Activated T-helper 2 cell treated with anti-CD3 and anti-CD28 coated beads, Interferon-gamma antibody, Interleukin-2, Interleukin-4, amounts not matched to agents 10 μg/mL and 5 μg/mL and 100 μg/mL, durations not matched to agents 14 hours and 24 hours and 36 hours (primary cell): ENCODE measurements at places on chromosomes 7 and 10. TPM values are rescaled to one million over a fixed set of nuclear protein-coding genes. Genes with fewer than 3 reads are reported as not detected.

GRCh38 chr10:28410420-28411135 lies 107.7 kb upstream of the MPP7 start:
- no peak for DNase-seq

DNA sequence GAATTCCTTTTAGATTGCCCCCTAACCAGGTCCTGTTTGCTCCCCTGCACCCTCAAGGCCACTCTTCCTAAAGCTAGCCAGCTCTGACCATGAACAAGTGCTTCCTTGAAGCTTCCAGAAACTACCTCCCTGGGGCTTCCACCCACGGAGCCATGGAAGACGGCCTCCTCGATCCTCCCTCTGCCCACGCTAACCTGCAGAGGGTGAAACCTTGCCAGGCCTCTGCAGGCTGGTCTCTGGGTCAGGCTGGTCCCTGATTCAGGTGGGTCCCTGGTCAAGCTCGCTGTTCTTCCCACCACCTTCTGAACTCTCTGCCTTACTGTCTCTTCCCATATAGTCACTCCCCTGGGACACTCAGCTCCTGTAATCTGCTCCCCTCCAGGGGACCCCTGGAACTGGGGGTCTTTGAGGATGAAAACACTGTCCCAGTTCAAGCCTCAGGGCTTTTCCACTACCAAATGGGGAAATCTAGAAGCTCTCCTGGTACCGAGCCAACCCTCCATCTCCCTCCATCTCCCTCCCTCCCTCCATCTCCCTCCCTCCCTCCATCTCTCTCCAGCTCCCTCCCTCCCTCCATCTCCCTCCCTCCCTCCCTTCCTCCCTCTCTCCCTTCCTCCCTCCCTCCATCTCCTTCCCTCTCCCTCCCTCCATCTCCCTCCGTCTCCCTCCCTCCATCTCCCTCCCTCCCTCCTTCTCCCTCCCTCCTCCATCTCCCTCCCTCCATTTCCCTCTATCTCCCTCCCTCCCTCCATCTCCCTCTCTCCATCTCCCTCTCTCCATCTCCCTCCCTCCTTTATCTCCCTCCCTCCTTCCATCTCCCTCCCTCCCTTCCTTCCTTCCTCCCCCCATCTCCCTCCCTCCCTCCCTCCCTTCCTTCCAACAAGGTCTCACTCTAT lies 2.9 kb downstream of the MLXIPL start:
- no peak for DNase-seq

DNA sequence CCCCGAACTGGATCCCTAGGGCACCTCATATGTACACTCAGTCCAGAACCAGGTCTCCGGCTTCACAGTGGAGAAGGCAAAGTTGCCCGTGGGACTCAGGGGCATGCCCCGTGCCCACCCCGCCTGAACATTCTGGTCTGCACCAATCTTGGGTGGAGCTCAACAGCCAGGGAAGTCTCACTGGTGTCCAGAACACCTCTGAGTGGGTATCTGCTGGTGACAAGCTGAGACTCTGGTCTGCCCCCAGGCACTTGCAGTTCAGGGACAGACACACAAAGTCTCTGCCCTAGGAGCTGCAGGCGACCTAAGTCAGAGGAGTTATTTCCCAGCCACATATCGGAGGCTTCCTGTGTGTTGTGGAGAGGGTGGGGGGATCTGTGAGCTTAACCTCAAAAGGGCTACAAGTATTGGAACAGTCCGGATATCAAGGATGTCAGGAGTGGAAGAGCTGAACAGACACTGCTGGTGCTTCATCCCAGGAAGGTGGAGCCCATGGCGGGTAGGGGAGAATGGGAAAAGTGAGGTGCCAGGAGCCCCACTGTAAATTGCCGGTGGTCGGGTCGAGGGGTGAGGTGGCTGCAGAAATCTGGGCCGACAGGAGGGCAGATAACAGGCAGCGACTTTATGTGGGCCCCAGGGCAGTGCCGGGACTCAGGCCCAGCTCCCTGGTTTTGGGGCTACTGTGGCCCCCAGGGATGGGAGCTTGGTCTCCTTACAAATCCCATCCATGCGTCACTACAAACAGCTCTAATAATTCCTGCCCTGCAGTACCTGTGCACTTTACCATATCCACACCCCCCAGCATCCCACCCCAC lies 8.6 kb upstream of the TLX1 start:
- no peak for DNase-seq

Gene GPR85
- total RNA-seq, result not detected in 2 replicates

DNA sequence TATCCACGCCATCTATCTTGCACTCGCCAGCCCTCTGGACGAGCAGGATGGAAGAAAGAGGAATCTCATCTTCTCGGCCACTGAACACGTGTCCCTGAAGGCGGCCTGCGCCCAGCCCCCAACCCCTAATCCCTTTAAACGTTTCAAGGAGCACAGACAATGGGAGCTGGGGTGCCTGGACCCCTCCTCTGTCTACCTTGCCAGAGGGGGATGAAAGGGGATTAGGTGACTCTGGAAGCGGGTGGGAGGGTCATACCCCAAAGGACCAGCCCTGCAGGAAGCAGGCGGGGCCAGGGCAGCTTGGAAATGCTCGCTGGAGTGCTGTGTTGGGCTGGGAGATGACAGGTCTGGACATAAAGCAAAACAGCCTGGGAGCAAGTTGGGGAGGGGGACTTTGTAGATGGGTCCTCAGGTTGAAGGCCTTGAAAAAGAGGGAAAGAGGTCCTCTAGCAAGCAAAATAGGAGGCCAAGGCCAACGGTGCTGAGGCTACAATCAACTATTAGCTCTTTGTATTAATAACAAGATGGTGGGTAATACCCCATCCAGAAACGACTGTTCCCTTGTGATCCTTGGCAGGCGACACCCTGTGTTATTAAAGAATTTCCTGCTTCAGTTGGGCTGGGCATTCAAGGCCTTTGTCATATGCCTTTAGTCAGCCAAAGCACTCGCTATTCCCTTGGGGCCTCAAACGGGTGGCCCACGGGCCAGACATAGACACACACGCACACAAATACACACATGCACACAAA lies 126.5 kb upstream of the UNC5B start:
- DNase-seq, result peak; percentile 4

Gene CLEC2L
- not detected in 2 replicates for total RNA-seq

Gene FGFR2
- not detected in 2 replicates for total RNA-seq

- no peak for DNase-seq
These were observed 11.5 kb upstream of the FGFR2 start for GRCh38 chr10:121609426-121610380.

DNA sequence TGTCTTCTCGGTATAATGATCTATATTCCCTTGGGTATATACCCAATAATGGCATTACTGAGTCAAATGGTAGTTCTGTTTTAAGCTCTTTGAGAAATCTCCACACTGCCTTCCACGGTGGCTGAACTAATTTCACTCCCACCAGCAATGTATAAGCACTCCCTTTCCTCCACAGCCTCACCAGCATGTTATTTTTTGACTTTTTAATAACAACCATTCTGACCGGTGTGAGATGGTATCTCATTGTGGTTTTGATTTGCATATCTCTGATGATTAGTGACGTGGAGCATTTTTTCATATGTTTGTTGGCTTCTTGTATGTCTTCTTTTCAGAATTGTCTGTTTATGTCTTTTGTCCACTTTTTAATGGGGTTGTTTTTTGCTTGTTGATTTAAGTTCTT lies 33.6 kb downstream of the KIAA1217 start:
- no peak for DNase-seq

Gene GCK
- 1.8 and 2.3 TPM in 2 replicates for total RNA-seq

DNA sequence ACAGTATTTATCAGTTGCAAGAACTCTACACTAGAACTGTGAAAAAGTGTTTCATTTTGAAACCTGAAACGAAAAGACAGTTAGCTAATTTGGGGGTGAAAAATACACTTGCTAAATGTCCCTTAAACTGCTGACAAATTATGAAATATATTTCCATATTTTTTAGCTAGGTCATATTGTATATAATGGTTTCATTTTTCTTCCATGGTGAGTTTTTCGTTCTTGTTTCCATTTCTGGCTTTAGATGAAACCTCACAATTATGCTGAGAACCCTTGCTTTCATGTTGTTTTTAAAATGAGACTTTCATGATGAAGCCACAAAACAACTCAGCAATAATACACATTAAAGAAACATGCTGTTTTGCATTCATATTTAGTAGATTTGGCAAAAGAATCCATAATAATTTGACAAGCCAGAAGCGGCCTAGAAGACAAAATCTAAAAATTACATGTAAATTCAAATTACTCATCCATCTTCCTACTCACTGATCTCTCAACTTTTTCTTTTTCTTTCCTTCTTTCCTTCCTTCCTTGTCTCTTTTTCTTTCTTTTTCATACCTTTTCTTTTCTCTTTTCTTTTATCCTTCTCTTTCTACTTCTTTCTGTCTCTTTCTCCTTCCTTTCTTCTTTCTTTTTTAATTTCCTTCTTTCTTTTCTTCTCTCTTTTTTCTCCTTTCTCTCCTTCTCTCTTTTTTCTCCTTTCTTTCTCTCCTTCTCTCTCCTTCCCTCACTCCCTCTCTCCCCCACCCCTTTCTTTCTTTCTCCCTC lies 46.5 kb upstream of the ITGB8 start:
- DNase-seq, result no peak

Gene SLC18A3
- 0.18 and 0.32 TPM in 2 replicates for total RNA-seq

DNA sequence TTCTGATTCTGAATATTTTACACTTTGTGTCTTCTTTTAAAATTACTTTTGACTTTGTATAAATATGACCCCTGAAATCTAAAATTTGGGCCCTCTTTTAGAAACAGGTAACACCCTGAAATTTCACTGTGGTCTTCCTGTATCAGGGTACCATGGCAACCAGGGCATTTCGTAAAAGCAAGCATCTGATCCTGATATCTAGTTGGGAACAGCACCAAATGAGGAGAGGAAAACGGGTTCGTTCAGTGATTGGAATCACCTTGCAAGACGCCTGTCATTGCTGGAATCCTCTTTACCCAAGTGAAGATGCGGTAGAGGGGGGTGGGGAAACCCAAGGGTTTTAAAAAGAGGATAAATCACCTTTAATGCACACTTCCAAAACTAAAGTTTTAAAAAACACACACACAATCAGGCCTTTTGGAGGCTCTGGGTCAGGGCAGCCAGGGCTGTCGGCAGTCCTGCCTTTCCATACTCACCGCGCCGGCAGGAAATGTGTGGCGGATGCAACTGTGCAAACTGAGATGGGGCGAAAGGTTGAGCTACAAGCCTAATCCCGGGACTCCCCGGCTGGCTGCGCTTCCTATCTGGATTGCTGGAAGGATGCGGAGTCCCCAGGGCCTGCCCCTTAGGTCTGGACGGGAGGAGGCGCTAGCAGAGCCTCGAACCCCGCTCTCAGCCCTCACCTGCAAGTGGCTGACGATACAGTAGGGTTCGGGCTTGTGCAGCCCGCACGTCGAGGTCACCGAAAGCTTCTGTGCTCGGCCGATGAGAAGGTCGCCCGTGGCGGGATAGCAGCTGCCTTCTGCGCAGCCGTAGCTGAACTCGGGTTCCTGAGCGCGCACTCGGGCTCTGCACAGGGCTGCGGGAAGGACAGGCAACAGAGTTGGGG lies 1.8 kb downstream of the LAMB1 start:
- no peak for DNase-seq

DNA sequence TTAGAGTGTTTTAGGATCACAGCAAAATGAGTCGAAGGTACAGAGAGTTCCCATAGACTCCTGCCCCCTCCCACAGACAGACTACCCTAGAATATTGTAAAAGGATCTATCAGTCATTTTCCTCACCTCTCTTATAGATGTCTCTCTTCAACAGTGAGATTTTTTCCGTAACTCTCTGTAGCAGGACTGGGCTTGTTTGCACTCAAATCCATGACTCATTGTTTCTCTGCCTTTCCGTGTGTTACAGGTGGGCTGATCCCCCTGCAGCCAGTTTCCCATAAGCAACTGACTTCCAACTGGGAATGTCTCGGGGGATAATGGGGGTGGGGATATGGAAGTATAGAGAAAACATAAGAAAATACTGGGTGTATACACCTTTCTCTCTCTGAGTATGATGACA lies 921.0 kb downstream of the GATA3 start:
- DNase-seq, result no peak

DNA sequence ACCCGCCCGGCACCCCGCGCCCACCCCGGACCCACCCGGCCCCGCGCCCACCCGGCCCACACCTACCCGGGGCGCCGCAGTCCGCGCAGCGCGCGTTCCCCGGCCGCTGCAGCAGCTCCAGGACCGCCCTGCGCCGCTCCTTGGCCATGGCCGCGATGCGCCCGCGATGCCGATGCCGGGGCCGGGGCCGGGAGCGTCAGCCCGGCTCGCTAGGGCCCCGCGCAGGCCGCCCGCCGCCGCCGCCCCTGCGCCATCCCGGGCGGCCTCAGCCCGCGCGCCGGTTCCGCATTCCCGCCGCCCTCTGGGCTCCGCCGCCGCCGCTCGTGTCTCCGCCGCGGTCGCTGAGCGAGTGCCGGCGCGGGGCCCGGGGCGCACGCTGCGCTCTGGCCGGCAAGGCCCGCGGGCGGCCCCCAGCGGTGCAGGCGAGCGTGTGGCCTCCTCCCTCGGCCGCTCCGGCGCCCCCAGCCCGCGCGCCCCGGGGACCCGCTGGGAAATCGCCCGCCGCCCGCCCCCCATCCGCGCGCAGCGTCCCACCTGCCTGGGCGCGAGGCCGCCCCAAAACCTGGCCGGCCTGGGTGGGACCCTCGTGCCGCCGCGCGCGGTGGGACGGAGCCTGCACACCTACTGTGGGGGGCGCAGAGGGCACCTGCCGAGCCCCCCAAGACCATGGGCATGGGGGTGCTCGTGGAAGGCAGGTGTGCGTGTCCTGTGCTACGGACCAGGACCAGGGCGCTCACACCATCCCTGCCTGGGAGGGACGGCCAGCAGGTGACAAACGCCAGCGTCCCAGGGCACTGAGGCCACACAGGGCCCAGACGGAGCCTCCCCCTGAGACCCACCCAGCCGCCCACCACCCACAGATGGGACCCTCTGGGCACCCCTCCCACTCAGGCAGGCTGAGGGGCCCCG lies at the start of gene ADAP1:
TSS of gene ADAP1 (minus strand) at position 351 of the 909 bp plus-strand sequence. CDS start at position 148, 203 bp downstream.
- peak; percentile 48 for DNase-seq

GRCh38 chr7:28507525-28508282 lies 95.4 kb downstream of the CREB5 start:
- DNase-seq, result no peak

GRCh38 chr10:5187867-5188266 lies 2.9 kb upstream of the AKR1C8 start:
- no peak for DNase-seq

Gene GSAP
- total RNA-seq, result 0.43 and 0.90 TPM in 2 replicates

DNA sequence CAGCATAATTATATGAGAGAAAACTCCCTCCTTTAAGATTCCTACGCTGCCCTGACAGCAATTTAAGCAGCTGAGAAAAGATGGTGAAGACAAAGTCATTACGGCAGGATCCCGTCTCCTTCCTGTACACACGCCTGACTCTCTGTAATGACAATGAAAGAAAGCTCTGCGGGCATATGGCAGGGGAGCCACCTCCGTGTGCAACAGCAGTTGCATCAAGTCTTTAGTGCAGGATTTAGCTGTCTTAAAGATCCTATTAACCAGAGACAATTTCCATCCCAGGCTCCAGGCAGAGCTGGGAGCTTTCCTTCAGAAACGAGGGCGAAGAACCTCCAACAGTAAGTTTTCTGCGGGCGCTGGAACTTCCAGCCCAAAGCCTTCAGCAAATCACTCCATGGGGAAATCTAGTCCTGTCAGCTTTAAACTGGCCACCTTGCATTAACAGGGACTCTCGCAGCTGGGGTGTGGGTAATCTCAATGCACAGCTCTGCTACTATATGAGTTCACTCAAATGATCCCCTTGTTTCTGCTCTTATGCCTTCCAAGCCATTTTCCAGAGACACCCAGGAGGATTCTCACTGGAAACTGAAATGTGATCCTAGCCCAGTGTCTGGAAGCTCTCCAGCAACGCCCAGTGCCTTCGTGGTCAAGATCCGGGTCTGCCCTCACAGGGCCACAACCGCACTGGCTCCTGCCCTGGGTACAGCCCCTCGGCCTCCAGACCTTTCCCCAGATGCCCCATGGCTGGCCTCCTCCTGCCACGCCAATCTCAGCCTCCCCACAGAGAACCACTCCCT lies 74.9 kb downstream of the CTBP2 start:
- DNase-seq, result no peak

Gene GRID2IP
- total RNA-seq, result 0.18 and 0.23 TPM in 2 replicates

Gene MYPN
- not detected in 2 replicates for total RNA-seq
